CD8-positive, alpha-beta memory T cell (primary cell): ENCODE measurements at places on chromosomes 13 and 19.

- no peaks in the 10 kb centered on the region for H3K36me3 ChIP-seq
- H3K27me3 ChIP-seq: no peaks in the 10 kb centered on the region
- no peak for DNase-seq
- peak overlapping the region; percentile 39 for H3K4me3 ChIP-seq
Observed at GRCh38 chr19:5950741-5951140, 27.2 kb downstream of the RANBP3 start.

GRCh38 chr13:46668931-46669525, 116.1 kb downstream of the LRCH1 start:
- H3K36me3 ChIP-seq: no peaks in the 10 kb centered on the region
- H3K4me1 ChIP-seq: peaks cover 13% of the 10 kb centered on the region
- DNase-seq: no peak
- no peak overlapping the region for H3K27ac ChIP-seq
- H3K27me3 ChIP-seq: no peaks in the 10 kb centered on the region

- no peaks in the 10 kb centered on the region for H3K36me3 ChIP-seq
- no peak overlapping the region for H3K4me3 ChIP-seq
- no peaks in the 10 kb centered on the region for H3K4me1 ChIP-seq
- no peak overlapping the region for H3K27ac ChIP-seq
- DNase-seq: peak; percentile 39
Observed at GRCh38 chr13:31742097-31742734, 2.9 kb downstream of the RXFP2 start.

DNA sequence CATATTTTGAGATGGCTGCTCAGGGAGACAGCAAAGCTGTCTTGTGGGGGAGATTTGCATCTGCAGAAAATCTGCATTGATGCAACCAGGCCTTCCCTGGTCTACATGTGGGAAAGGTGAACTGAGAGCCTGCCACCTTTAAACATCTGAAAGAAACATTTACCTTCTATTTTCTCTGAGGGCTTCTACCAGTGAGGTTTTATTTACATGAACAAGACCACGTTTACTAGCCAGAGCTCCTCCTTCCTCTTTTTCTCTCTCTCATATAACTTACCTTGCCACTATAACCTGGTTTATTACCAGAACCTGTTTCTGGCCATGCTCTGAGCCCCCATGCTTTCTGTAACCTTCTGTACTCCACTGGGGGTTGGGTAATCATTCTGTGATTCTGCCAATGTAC, 14.4 kb upstream of the RUBCNL start:
- no peak overlapping the region for H3K27ac ChIP-seq
- no peaks in the 10 kb centered on the region for H3K27me3 ChIP-seq
- no peak for DNase-seq
- no peak overlapping the region for H3K4me3 ChIP-seq
- no peaks in the 10 kb centered on the region for H3K36me3 ChIP-seq
